Ovary (tissue), 10 donors: ENCODE measurements at places on chromosomes 2 and 18. TPM values are rescaled to one million over a fixed set of nuclear protein-coding genes. Genes with fewer than 3 reads are reported as not detected.
A peak's percentile ranks its signal among the peaks of the same experiment; 100 is the strongest.

GRCh38 chr18:11834772-11835171 is 16.4 kb upstream of the CHMP1B start:
- H3K4me3 ChIP-seq = no peak overlapping the region
- peaks cover 3% of the 10 kb centered on the region for H3K4me1 ChIP-seq
- no peaks in the 10 kb centered on the region for H3K36me3 ChIP-seq
- H3K27ac ChIP-seq = no peak overlapping the region
- DNase-seq = no peak

- DNase-seq = no peak
- peak overlapping the region; percentile 16 for H3K4me3 ChIP-seq
- no peaks in the 10 kb centered on the region for H3K27me3 ChIP-seq
Observed at GRCh38 chr2:66699793-66700676, 265.1 kb downstream of the MEIS1 start.

GRCh38 chr2:137963535-137964065 is 673 bp upstream of the HNMT start:
- H3K4me1 ChIP-seq = peaks cover 5% of the 10 kb centered on the region
- H3K36me3 ChIP-seq = no peaks in the 10 kb centered on the region
- H3K4me3 ChIP-seq = peak overlapping the region; percentile 49
- peak overlapping the region; percentile 50 for H3K27ac ChIP-seq
- no peak for DNase-seq

- DNase-seq = no peak
- H3K27ac ChIP-seq = no peak overlapping the region
- no peaks in the 10 kb centered on the region for H3K27me3 ChIP-seq
- H3K36me3 ChIP-seq = no peaks in the 10 kb centered on the region
- H3K4me1 ChIP-seq = no peaks in the 10 kb centered on the region
Observed at GRCh38 chr18:22734791-22735627, 198.1 kb upstream of the RBBP8 start.

DNA sequence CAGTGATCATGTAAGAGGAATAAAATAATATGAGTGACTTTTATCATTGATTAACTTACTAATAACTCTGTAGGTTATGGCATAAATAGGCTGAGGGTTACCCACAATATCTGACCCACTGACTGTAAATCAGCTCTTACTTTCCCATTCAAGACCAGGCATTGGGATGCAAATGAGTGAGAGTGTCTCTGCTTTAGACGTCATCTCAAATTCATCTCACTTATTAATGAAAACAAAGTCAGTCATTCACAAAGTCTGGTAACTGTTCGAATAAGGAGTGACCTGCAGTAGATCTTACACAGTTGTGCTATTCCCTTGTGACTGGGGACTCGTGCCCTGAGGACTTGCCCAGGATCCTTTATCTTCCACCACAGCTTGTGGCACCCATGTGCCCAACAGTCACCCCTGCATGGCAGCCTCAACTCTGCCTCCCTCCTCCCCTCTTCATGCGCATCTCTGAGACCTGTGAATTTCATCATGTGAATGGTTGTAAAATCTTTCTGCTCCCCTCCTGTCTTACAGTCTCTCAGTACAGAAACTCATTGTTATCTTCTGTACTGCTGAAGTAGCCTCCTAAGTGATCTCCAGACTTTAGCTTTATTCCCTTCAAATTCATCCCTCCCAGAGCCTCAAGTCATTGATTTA is 131.4 kb downstream of the ARHGAP28 start:
- DNase-seq = no peak
- H3K27ac ChIP-seq = no peak overlapping the region
- H3K4me3 ChIP-seq = no peak overlapping the region
- H3K27me3 ChIP-seq = no peaks in the 10 kb centered on the region
- H3K36me3 ChIP-seq = no peaks in the 10 kb centered on the region

DNA sequence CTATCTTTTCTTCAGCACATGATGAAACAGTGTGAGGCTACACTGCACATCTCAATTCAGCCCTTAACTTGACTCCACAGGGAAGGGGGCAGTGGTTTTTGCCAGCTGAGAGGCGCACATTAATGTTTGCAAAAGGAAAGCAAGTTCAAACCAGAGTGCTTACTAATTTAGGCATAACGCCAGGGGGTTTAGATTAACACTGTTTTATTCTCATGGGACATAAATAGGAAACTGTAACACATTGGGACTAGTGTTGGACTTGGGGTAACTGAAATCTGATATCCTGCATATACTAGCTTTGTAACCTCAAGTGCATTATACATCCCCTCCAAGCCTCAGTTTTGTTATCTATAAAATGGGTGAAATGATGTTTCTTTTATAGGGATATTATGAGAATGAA is 821.2 kb upstream of the ID2 start:
- no peak for DNase-seq
- H3K27me3 ChIP-seq = no peaks in the 10 kb centered on the region
- H3K27ac ChIP-seq = no peak overlapping the region
- H3K36me3 ChIP-seq = no peaks in the 10 kb centered on the region

- H3K27ac ChIP-seq = no peak overlapping the region
- H3K27me3 ChIP-seq = no peaks in the 10 kb centered on the region
- H3K36me3 ChIP-seq = no peaks in the 10 kb centered on the region
- no peaks in the 10 kb centered on the region for H3K4me1 ChIP-seq
- no peak overlapping the region for H3K4me3 ChIP-seq
Observed at GRCh38 chr2:173547499-173547898, 192.8 kb downstream of the CDCA7 start.

- no peak overlapping the region for H3K4me3 ChIP-seq
- no peak overlapping the region for H3K27ac ChIP-seq
- H3K27me3 ChIP-seq = no peaks in the 10 kb centered on the region
- H3K4me1 ChIP-seq = no peaks in the 10 kb centered on the region
Observed at GRCh38 chr18:23330423-23330822, 122.7 kb upstream of the RIOK3 start.

- peaks cover 6% of the 10 kb centered on the region for H3K4me1 ChIP-seq
- H3K27ac ChIP-seq = no peak overlapping the region
- no peak overlapping the region for H3K4me3 ChIP-seq
- H3K36me3 ChIP-seq = no peaks in the 10 kb centered on the region
Observed at GRCh38 chr2:48943436-48943835, 187.9 kb upstream of the LHCGR start.

GRCh38 chr18:38980420-38980819 is 1414.8 kb upstream of the CELF4 start:
- no peaks in the 10 kb centered on the region for H3K27me3 ChIP-seq
- no peak overlapping the region for H3K27ac ChIP-seq
- DNase-seq = no peak
- no peak overlapping the region for H3K4me3 ChIP-seq

Gene VWA3B
- 0.99 TPM for total RNA-seq

Gene KCNE4
- total RNA-seq = 13.4 TPM

Gene NPPC
- total RNA-seq = 4.2 TPM

GRCh38 chr2:216031960-216032689 is 18.8 kb upstream of the MREG start:
- H3K36me3 ChIP-seq = no peaks in the 10 kb centered on the region
- no peak for DNase-seq
- H3K4me3 ChIP-seq = no peak overlapping the region
- no peaks in the 10 kb centered on the region for H3K27me3 ChIP-seq
- H3K4me1 ChIP-seq = peaks cover 2% of the 10 kb centered on the region

- no peak for DNase-seq
- H3K27me3 ChIP-seq = no peaks in the 10 kb centered on the region
- H3K4me3 ChIP-seq = no peak overlapping the region
- H3K36me3 ChIP-seq = no peaks in the 10 kb centered on the region
- no peaks in the 10 kb centered on the region for H3K4me1 ChIP-seq
- H3K27ac ChIP-seq = no peak overlapping the region
Observed at GRCh38 chr2:212911011-212911410, 240.4 kb downstream of the IKZF2 start.

Gene HRH4
- total RNA-seq = not detected

Gene PSMA8
- 0.25 TPM for total RNA-seq

DNA sequence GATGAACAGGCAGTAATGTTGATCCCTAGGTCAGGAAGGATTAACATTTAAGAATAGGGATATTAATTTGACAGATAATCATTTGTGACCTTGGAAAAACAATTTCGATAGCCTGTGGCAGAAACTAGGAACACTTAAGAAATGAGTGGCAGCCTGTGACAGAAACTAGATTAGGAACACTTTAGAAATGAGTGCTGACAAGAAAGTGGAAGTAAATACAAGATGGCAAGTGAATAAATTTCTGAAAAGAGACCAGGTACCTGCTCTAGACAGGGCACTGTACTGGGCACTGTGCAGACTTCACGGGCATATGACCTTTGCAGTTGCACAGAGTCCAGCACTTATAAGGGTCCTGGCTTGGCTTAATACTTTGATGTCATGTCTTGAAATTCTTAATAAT is 5.5 kb upstream of the HNRNPA3 start:
- no peaks in the 10 kb centered on the region for H3K4me1 ChIP-seq
- no peak for DNase-seq
- no peaks in the 10 kb centered on the region for H3K27me3 ChIP-seq
- H3K27ac ChIP-seq = no peak overlapping the region

- H3K27me3 ChIP-seq = no peaks in the 10 kb centered on the region
- DNase-seq = no peak
- no peaks in the 10 kb centered on the region for H3K36me3 ChIP-seq
- no peak overlapping the region for H3K4me3 ChIP-seq
- no peak overlapping the region for H3K27ac ChIP-seq
Observed at GRCh38 chr18:65436430-65436829, 314.4 kb upstream of the CDH7 start.

DNA sequence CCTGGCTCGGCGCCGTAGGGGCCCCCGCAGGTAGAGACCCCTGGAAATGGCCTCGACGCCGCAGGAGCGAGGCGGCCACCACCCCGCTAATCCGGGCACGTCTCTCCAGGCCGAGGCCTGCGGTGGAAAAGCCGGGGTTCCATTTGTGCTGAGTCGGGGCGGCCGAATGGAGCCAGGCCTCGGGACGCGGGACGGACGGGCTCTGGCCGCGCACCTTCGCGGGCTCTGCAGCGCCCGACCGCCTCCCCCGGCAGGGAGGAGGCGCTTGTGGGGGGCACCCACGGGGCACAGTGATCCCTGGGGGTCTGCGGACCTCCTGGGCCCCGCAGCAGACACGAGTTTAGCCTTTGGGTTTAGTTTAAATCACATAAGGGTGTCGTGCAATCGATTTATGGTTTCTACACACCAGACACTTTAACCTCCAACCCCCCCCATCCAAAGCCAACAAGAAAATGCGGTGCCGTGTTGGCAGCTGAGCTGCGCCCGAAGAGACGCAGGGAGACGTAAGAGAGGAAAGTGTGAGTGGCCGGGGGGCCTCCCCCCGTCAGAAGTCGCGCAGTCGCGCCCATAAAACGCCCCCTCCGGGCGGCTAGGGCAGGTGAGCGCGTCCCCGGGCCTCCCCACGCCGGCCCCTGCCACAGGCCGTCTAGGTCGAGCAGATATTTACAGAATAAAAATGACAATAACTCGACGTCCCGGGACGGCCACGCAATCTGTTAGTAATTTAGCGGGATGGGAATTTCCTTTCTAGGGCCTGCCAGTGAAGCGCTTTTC is 1.0 kb upstream of the NFATC1 start:
- peak overlapping the region; percentile 56 for H3K4me3 ChIP-seq
- no peaks in the 10 kb centered on the region for H3K36me3 ChIP-seq
- H3K4me1 ChIP-seq = peaks cover 5% of the 10 kb centered on the region
- DNase-seq = peak; percentile 54
- H3K27me3 ChIP-seq = no peaks in the 10 kb centered on the region

DNA sequence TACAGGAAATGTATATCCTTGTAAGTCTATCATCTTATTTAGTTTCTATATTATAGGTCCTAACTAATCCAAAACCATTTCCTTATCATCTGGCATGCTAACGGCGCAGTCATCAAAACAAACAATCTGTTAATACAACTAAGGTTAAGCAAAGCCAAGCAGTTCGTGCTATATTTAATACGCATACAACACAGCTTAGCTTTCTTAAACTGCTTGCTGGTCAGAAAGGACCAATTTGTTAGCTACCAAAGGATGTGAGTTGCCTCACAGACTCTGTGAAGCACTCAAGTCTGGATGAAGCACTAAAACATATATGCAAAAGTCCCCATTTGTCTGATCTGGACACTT is 67.0 kb downstream of the ZEB2 start:
- H3K36me3 ChIP-seq = no peaks in the 10 kb centered on the region
- DNase-seq = no peak
- H3K4me1 ChIP-seq = peaks cover 17% of the 10 kb centered on the region

GRCh38 chr18:62944454-62944853 is 229.1 kb downstream of the PHLPP1 start:
- H3K4me3 ChIP-seq = no peak overlapping the region
- no peak overlapping the region for H3K27ac ChIP-seq
- no peaks in the 10 kb centered on the region for H3K27me3 ChIP-seq
- no peaks in the 10 kb centered on the region for H3K36me3 ChIP-seq

Gene MYL12A
- total RNA-seq = 137 TPM

DNA sequence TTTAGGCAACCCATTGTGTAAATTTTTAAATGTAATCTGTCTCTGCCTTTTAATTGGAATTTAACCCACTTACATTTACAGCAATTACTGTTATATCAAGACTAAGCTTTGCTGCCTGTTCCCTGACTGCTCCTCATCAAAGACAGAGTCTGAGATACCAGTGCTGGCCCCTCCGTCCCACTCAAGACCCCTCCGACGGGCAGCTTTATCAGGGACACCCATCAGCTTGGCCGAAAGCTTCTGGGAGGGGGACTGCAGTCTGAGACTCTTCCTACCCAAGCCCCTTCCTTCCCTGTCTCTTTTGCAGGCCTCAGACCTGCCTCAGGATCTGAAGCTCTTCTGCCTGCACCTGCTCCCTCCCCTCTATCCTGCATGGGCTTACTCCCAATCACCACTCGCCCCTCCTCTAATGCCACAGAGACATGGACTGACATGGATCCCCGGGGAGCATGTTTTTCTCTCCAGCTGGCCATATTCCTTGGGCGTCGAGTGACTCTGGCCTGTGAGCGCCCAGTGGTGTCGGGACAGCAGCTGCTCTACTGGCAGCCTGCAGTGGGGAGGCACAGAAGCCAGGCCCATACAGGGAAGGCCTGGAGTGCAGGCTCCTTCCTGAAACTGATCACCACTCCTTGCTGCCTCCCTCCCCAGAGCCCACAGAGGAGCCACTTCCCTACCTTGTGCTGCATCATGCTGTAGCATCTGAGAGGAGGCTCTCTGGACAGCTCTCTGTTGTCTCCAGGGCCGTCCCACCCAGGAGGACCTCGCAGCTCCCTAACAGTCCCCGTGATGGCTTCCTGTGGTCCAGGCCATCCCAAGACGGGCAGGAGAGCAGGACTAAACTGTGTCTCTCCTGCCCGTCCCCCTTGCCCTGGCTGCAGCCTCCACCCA is 3.7 kb upstream of the KIF1A start:
- H3K27ac ChIP-seq = no peak overlapping the region
- no peak for DNase-seq
- H3K4me3 ChIP-seq = no peak overlapping the region
- no peaks in the 10 kb centered on the region for H3K36me3 ChIP-seq
